ENCODE measurements at places on chromosomes 4 and X.

- no peak for DNase-seq
Observed at GRCh38 chrX:53685711-53686110, 808 bp downstream of the HUWE1 start.

DNA sequence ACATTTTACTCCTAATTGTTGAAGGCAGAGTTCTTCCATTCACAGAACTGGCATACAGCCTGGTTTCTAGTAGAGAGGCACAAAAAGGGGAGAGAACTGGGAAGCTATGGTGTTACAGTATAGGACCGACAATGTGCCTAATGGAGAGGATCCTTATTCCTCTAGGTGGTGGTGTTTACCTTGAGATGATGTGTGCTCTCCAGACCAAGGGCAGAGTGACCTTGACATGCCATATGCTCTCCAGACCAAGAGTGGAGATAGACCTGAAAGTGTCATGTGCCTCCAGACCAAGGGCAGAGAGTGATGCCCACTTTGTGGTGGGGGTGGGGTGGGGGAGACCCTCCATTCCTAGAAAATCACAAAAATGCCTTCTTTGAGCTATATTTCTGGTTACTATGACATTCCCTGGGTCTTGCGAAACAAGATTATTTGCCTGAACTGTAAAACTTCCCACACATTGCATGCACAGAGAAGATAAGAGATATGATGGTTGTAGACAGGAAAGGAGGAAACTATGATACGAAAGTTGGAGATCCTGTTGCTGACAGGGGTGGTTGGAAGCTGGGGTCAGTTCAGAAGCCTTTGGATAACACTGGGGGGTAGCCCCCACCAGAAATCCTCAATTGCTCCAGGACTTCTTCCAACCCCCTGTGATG lies 119.7 kb downstream of the TEX13C start:
- no peak for DNase-seq

DNA sequence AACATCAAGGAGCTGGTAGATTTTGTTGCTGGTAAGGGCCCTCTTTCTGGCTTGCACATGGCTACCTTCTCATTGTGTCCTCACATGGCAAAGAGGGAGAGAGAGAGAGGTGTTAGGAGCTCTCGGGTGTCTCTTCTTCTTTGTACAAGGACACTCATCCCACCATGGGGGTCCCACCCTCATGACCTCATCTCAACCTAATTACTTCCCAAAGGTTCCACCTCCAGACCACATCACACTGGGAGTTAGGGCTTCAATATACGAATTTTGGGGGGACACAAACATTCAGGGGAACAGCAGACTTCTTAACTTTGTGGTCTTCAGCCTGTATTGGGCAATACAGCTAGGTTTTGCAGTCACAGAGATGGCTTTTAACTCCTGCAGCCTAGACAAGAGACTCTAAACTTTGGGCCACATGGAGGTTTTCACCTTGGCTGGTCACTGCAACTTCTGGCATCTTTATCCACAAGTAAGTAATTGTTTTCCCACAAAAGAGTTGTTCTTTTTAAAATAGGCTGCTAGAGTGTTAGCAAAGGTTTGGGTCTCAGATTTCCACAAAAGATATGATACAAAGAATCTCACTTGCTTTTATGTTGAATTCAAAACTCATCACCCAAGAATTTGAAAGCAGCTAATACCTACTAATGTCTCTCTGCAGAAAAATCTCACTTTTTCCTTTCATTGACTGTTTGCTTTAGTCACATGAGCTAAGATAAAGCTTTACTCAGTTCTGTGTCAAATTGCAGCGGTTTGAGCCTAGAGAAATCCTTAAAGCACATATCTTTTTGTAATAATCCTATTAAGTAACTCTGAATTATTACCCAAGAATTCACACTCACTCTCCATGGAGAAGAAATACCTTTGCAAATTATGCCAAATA lies 39.6 kb upstream of the BBS12 start:
- DNase-seq, result no peak

- DNase-seq, result no peak
Observed at GRCh38 chrX:130098210-130098552, 12.1 kb downstream of the ELF4 start.

- DNase-seq, result peak; percentile 36
Observed at GRCh38 chr4:140359562-140360427, 13.7 kb upstream of the SCOC start.

Measured in fibroblast of skin of left biceps (primary cell).